ENCODE measurements at places on chromosomes 2 and 18.

DNA sequence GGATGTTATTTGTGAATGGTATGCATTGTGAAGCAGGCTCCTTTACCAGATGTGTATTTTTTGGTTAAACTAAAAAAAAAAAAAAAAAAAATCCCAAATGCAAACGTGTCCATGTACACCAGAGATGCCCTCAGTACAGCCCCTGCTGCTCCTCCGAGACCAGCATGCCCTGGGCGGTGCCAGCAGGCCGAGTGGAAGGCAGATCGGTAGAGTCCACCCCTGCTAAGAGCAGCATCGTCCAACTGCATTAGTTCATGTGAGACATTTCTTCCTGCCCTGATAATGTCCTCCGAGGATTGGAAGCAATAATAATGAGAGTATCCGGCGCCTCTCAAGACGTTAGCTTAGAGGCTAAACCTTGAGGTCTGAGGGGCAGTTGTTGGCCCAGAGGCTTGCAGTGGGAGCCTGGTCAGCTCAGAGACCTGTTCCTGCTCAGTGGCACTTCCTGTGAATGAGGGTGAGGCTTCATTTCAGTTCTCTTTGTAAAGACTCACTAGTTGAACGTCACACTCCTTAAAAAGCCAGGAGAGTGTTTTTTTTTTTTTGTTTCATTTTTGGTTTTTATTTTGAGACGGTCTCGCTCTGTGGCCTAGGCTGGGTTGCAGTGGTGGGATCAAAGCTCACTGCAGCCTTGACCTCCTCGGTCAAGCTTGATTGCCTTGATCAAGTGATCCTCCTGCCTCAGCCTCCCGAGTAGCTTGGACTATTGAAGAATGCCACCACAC, 5.6 kb downstream of the SLC66A3 start:
- no peak for DNase-seq

DNA sequence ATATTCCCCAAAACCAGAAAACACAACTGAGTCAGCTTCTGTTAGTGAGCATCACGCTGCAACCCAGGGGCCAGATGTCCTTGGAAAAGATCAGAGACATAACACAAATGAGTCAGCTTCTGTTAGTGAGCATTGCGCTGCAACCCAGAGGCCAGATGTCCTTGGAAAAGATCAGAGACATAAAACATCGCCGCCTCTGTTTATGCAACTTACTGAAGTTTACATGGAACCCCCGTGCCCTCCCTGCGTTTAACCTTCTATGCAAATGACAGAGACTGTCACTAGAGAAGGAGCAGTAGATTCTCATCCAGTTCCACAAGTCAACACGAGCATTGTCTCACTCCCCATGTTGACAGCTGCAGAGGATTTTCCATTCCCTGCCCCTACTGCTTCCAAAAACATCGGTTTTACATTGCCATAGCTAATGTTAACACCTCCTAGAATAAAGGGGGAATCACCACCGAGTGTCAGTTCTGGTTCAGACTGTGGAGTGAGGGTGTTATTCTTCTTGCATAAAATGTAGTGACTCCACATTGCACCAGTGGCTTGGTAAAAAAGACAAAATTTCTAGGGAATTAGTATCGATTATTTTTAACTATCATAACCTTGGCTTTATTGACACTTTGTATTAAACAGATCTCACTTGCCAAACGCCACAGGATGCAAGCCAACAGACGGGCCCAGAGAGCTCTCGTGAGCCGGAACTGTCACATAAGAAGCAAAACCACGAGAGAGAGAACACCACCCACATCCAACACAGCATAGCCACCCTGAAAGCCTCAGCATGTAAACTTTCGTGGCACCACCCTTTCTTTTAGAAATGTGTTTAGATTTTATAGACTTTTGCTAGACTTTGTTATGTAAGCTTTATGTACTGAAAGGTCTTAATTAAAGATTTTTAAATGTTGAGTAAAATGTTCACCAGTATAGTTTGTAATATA, 87.7 kb downstream of the SH3YL1 start:
- no peak for DNase-seq

DNA sequence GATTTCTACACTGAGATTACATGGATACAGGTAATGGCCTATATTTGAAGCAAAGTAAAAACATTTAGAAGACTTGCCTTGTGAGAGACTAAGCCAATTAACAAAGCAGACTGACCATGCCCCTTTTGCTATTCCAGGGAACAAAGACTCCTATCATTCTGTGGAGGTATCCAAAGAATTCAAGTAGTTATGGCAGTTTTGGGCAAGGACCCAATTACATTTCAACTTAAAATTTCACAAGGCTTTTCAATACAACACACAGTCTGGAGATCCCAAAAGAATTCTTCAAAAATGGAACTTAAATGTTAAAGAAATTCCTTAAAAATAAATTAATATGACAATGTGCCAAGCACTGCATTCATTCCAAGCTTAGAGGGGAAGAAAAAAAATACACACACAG, 109.2 kb upstream of the CHRNA1 start:
- DNase-seq: no peak

- no peak for DNase-seq
Measured at GRCh38 chr18:13416208-13416607, 197.6 kb downstream of the LDLRAD4 start.

GRCh38 chr2:161353543-161353942, 45.3 kb downstream of the PSMD14 start:
- no peak for DNase-seq

DNA sequence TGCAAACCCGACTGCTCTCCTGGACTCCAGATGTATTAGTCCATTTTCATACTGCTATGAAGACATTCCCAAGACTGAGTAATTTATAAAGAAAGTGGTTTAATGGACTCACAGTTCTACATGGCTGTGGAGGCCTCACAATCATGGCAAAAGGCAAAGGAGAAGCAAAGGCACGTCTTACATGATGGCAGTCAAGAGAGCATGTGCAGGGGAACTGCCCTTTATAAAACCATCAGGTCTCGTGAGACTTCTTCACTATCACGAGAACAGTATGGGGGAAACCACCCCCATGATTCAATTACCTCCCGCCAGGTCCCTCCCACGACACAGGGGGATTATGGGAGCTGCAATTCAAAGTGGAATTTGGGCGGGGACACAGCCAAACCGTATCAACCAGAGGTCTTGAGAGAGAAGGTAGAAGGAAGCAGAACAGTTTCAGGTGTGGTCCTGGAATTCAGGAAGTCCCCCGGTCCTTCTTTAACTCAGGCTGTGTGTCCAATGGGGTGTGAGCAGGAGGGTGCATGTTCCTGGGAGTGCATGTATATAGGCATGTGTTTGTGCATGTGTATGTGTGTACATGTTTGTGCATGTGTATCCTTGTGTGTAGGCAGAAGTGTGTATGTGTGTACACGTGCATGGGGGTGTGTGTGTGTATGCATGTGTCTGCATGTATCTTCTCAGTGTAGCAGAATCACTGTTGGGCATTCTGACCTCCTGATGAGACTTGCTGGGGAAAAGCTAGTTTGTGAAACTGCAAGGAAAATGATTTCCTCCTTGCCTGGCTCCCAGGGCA, 46.2 kb downstream of the GREB1 start:
- no peak for DNase-seq

- no peak for DNase-seq
Measured at GRCh38 chr2:118345465-118345864, 257.2 kb downstream of the INSIG2 start.

DNA sequence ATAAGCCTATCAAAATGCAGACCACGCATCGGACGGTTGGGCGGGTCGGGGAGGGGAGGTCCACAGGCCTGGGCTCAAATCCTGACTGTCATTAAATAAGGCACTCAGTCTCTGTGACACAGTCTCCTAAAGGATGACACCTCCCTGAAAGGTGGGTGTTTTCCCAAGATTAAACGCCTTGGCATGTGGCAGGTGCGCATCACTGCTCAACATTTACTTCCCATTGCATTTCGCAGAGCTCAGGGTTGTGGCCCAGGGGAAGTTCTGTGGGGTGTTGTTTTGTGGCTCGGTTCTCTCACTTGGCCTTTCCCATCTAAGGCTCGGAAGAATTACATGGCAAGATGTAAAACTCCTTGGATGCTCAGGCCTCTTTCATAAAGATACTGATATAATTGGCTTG, 107.4 kb downstream of the NCK2 start:
- DNase-seq: no peak

DNA sequence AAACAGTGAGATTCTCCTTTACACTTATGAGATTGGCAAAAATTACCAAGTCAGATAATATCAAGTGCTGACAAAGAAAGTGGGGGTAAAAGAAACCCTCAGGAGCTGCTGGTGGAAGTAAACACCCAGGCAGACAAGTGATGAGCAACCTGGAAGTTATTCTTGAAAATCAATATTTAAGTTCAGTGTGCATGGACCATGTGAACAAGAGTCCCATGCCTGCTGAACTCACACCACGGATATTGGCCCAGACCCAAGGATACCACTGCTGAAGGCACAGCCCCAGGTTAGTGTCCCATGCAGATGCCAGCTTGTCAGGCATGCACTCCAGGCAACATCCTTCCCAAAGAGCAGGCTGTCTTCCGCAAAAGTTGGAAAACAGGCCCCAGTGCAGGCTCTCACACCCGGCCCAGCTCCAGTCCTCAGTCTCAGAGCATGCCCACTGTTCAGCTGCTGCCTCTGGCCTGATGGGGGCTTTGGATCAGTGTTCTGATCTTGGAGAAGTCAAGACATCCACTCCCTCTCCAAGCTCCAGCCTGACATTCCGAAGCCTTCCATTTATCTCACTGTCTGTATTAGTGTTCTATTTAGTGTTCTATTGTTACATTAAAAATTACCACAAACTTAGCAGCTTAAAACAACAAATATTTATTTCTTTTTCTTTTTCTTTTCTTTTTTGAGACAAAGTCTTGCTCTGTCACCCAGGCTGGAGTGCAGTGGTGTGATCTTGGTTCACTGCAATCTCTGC, 70.0 kb downstream of the HS1BP3 start:
- no peak for DNase-seq

DNA sequence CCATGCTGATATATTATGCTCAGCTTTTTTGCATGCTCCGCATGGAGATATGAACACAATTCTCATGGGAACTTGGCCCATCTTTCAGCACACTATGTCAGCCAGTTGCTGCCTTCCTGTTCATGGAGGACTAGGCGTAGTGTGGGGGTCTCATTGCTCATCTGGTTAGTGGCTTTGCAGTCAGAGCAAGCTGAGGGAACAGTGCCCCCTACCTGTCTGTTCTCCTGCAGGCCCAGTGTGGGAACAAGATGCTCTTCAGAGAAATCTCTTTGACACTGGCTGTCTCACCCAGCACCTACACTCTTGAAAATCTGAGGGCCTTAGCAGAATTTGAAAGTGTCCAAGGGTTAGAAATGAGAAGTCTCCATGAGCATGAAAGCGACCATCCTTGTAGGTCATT, 47.1 kb downstream of the SPTBN1 start:
- no peak for DNase-seq

DNA sequence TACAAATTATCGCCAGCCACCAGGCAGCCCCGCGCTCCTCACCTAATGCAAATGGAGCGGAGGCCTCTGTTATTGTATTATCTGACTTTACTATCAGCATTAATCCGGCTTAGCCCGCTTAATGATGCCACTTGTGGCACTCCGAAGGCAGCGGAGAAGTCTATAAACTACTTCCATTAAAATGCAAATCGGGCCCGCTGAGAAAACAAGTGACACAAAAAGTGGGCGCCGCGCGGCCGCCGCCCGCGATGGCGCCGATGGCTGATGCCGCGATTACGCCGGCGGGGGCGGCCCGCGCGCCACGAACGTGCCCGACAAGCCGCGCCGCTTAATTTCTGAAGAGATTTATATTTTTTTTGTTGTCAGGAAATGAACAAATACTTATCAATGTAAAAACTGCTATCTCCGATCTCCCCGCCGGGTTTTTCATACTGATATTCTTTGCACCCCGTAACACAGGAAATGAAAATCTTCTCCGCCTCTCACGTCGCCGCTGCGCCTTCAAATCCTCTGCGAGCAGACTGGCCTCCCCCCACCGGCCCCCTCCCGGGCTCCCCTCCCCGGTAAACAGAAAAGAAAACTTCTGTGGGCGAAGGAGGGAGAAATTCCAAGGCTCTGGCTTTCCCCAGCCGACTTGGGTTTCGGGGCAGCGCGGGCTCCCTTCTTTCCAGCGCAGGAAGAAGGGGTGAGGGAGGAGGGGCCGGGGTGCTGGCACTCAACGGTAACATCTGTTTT, 221.8 kb downstream of the INSIG2 start:
- DNase-seq: no peak

GRCh38 chr2:226037526-226037925, 638.0 kb downstream of the NYAP2 start:
- no peak for DNase-seq

- no peak for DNase-seq
Measured at GRCh38 chr2:203621981-203622515, 84.4 kb upstream of the CD28 start.

DNA sequence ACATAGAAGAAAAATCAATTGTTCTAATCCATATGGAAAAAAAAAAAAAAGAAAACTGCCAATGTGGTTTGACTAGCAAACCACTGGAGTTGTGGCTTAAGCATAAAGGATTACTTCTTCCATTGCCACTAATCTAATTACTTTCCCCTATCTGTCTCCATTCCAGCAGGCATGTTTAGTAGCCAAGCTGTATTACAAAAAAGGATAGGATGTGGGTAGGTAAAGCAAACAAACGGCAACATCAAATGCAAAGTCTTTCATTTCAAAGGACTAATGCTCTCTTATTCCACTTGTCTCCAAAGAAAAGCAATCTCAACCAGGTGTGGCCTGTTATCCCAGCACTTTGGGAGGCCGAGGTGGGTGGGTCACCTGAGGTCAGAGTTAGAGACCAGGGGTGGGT, 36.5 kb downstream of the SLC8A1 start:
- DNase-seq: no peak

All from LoVo (cell line).